ENCODE measurements at places on chromosomes 5 and 9. TPM values are rescaled to one million over a fixed set of nuclear protein-coding genes. Genes with fewer than 3 reads are reported as not detected.

The GNAQ gene
- total RNA-seq, result 59.5 TPM

The EQTN gene
- total RNA-seq, result 2.3 TPM

The MORN5 gene
- 1.6 TPM for total RNA-seq

The NEURL1B gene
- total RNA-seq, result 75.1 TPM

The OR13C4 gene
- total RNA-seq, result not detected

The OR1Q1 gene
- total RNA-seq, result not detected

The GABBR2 gene
- total RNA-seq, result not detected

The WNT8A gene
- not detected for total RNA-seq

The RASGEF1C gene
- 0.38 TPM for total RNA-seq

The TLE1 gene
- 45.9 TPM for total RNA-seq

The N4BP3 gene
- 1.8 TPM for total RNA-seq

The PGM5 gene
- total RNA-seq, result 24.2 TPM

The HAND1 gene
- total RNA-seq, result not detected

The LSM11 gene
- total RNA-seq, result 2.4 TPM

The SLC36A2 gene
- not detected for total RNA-seq

The SPINK4 gene
- total RNA-seq, result not detected

The RGS3 gene
- total RNA-seq, result 19.1 TPM

The CYSRT1 gene
- 0.17 TPM for total RNA-seq

The FOXD4L3 gene
- not detected for total RNA-seq

The BRD3 gene
- 15.9 TPM for total RNA-seq

The ENC1 gene
- 27.7 TPM for total RNA-seq

The BHMT gene
- total RNA-seq, result not detected

The MEIKIN gene
- not detected for total RNA-seq

The ZNF367 gene
- total RNA-seq, result 1.3 TPM

The BASP1 gene
- total RNA-seq, result 38.7 TPM

The FABP6 gene
- not detected for total RNA-seq

The MARCHF3 gene
- 3.5 TPM for total RNA-seq

The MARCOL gene
- 0.20 TPM for total RNA-seq

The KLF4 gene
- total RNA-seq, result 46.7 TPM

The HK3 gene
- total RNA-seq, result 9.9 TPM

The CNTNAP3B gene
- total RNA-seq, result 8.0 TPM

The CYLC2 gene
- not detected for total RNA-seq

The PCAT7 gene
- not detected for total RNA-seq

The CCDC152 gene
- total RNA-seq, result 1.7 TPM

The HCN1 gene
- total RNA-seq, result not detected

The NUTM2G gene
- not detected for total RNA-seq

The IPO11 gene
- total RNA-seq, result 34.3 TPM

The PRDM9 gene
- not detected for total RNA-seq

The GABRA6 gene
- not detected for total RNA-seq

The PDE6A gene
- total RNA-seq, result 0.12 TPM

The FOXD4L5 gene
- total RNA-seq, result not detected

The LCN9 gene
- not detected for total RNA-seq

The PCA3 gene
- not detected for total RNA-seq

The OGN gene
- 63.2 TPM for total RNA-seq

The ZNF300 gene
- 8.9 TPM for total RNA-seq

The GMCL2 gene
- total RNA-seq, result not detected

The NDST1 gene
- 31.0 TPM for total RNA-seq

The SLC25A48 gene
- not detected for total RNA-seq

The ADAMTS2 gene
- total RNA-seq, result 8.0 TPM
